ENCODE measurements at places on chromosomes 2 and 18.

DNA sequence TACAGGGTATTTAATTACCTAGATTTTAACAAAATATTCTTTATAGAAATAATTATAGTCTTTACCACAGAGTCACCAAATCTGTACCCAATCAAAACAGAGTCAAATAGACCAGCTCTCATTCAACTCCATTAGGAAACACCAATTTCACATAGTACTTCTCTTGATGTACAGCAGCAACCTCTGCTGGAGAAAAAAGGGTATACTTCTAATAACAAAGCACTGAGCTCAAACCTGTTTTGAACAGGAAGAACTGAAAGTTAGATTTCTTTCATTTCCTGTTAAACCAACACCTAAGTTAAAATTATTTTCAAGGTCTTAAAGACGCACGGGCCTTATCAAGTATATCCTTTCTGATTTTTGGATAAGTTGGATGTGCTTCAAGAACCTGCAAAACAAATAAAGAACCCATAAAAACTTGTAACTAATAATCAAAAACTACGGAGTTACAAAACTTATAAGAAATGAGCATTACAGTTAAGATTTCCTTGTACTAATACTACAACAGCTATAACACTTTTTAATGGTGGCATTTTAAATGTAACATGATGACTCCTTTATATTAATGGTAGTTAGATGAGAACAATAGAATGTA lies 79.0 kb downstream of the TTC21B start:
- no peak for DNase-seq

DNA sequence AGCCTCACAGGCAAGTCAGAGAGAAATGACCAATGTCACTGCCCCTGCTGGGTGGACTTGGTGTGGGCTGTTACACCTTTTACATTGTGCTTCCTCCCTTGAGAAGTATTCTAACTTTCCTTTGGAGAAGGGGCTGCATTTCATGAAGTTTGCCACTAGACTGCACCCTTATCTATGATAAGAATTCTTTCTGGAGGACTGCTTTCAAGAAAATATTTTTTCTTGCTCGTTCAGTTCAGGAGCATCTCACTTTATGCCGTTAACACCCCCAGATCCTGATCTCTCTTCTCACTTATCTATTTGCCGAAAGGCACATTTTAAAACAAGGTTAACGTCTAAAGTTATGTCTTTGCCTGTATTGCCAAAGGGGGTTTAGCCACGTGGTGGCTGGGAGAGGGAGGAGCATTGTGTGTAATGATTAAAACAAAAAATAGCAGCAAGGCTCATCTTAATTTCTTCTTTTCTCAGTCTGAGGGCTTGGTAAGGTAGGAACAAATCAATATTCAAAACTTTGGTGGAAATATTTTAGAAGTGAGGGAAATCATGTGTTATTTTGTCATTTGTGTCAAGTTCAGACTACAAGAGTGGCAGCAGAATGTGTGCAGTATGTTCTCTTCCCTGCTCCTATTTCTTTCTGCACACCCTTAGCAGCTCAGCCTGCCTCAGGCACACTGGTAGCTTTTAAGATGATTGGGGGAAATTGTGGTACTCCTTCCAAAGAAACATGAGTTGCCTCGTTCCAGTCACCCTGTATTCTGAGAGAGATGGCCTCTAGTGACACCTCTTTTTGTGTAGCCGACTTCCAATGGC lies 1.6 kb upstream of the IGFBP5 start:
- no peak for DNase-seq

DNA sequence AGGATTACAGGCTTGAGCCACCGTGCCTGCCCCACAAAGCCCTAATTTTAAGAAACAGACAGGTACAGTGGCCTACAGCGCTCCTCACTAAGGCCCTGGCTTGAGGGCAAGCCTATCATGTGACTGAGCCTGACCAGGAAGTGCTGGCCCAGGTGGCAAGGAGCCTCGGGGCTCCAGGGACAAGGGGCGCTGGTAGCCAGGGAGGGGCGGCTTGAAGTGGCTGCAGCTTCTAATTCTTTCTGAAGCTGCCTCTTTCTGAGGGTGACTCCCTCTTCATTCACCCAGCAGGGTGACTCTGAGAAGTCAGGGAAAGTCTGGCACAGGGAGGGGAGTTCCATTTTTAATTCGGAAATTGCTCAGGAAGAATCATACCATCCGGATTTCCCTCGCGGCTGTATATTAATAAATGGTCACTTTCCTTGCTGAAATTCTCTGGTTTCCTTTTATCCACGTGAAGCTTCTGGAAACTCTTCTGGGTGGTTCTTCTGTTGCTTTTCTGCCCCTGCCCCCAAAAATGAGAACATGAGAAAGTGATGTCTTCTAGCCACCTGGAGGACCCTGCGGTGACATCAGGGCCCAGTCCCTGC lies 115.7 kb downstream of the FAM210A start:
- no peak for DNase-seq

DNA sequence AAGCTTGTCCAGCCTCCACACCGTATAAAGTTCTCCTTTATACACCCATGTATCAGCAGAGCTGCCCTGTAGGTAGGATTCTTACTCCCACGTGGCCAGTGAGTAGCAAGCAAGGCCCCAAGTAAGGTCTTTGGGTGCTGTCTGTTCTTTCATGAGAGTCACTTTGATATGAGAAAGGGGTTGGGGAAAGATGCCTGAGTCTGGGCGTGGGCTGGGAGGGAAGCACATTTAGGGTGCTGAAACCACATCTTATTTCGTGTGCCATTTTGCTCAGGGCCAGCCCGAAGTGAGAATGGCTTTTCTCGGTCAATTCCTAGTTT lies 436 bp upstream of the ITPRIPL1 start:
- no peak for DNase-seq

- DNase-seq, result no peak
Measured at GRCh38 chr2:46039543-46040303, 257.5 kb upstream of the EPAS1 start.

DNA sequence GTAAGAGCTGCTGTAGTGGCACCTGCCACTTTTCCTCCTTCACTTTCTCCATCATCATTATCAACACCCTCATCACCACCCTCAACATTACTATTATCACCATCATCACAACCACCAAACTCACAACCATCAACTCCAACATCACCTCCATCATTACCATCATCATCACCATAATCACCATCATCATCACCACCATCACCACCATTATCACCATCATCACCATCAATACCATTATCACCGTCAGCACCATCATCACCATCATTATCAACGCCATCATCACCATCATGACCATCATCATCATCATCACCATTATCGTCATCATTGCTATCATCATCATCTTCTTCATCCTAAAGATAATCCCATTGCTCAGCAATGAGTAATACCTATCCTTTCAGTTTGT lies 255.8 kb downstream of the CYRIA start:
- DNase-seq, result no peak

- DNase-seq, result no peak
Measured at GRCh38 chr2:128169497-128169896, 78.5 kb downstream of the UGGT1 start.
